ENCODE measurements at places on chromosomes 11 and 22.

DNA sequence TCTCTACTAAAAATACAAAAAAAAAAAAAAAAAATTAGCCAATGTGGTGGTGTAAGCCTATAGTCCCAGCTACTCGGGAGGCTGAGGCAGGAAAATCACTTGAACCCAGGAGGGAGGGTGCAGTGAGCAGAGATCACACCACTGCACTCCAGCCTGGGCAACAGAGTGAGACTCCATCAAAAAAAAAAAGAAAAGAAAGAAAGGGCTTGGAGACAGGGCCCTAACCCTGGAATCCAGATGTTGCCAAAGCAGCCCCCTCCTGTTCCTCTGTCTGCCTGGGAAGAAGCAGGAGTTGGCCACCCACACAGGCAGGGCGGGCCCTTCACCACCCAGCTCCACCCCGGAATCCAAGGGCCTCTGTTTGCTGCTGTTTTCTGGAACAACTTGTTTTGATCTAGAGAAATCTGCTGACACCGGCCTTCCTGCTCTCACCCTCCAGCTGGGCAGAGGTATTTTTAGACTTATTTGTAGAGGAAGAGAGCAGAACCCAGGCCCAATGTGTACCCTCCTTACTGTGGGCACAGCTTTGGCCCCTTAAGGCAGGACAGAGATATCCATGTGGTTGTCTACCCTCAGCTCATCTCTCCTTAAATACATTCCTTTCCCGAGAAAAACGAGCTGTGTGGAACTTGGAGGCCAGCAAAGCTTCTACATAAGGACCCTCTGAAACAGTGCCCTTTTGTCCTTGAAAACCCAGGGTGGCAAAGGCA, 2.7 kb upstream of the NEAT1 start:
- no peak for DNase-seq

DNA sequence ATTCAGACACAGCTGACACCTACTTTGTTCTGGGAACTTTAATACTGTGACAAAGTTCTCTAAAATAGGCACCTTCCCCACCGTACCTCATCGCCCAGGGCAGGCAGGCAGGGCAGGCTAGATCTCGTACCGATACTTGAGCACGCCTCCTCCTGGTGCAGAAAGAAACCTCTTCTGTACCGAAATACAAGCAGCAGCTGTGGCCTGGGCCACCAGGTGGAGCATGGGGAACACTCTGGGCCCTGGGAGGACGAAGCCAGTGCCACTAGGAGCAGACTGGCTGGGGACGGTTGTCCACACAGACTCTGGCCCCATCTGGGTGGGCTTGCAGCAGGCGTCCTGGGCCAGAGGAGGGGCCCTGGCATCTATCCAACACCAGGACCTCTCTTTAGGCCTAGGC, 12.8 kb downstream of the PMM1 start:
- no peak for DNase-seq

- no peak for DNase-seq
Measured at GRCh38 chr11:61516191-61516590, 7.6 kb downstream of the LRRC10B start.

- no peak for DNase-seq
Measured at GRCh38 chr11:9341638-9342178, 27.3 kb upstream of the TMEM41B start.

- DNase-seq: no peak
Measured at GRCh38 chr22:39240831-39241793, 3.7 kb downstream of the PDGFB start.

- no peak for DNase-seq
Measured at GRCh38 chr11:80727315-80727714, 1286.5 kb upstream of the TENM4 start.

GRCh38 chr22:31719850-31720471, 30.0 kb downstream of the PRR14L start:
- DNase-seq: no peak

DNA sequence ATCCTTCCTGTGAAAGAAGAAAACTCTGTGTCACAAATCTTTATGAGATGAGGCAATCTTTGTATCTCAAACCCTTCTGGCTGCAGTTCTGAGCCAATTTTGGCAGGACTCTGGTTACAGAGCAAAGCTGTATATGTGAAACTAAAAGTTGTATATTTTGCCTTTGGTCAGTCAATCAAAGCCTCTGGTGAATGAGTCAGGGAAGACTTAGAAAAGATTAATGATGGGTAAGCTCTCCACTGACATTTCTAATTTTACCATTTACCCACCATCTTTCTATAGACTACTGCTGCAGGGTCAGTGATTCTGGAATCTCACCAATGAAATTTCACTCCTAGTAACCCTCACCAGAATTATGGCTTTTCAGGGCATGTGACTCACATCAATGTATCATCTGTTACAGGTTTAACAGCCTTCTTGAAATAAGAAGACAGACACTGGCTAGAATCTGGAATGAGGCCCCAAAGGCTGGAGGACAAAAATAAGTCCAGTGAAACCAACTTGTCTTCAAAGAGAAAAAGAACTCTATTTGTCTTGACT, 43.3 kb downstream of the USP35 start:
- DNase-seq: no peak

GRCh38 chr11:128913806-128914205, 22.6 kb downstream of the KCNJ5 start:
- DNase-seq: peak; percentile 23

- no peak for DNase-seq
Measured at GRCh38 chr11:45663486-45664375, 1.7 kb downstream of the CHST1 start.

DNA sequence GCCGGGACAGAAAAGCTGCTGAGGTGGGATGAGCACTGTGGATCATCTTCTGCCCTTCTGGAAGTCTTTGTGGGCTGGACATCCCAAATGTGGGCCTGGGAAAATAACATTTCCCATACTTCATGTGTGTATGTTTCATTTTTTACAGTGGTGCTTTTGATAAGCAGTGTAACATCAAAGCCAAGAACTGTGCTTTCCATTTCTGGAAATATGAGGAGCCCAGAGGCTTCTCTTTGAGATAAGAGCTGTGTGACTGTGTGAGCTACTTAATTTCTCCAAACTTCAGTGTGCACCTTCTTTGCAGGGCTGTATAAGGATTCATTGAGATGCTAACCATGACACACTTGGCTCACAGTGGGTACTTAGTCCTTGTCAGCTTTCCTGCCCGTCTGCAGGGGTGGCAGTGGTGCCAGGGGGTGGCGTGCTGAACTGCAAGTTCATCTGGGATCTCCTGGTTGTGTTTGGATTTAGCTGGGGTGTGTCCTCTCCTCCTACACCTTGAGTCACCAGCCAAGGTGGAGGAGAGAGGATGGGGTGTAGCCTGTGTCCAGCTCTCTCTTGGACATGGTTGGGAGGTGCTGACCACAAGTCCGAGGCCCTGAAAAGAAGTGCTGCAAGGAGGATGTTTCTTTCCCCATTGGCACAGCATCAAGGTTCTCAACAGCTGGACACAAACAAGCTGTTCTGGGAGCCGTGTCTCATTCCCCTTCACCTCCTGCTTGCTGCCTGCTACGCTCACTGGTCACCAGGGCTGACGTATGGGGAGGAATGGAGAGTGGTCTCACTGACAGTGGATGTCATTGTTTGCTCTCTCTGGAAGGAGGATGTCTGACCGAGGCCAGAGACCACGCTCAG, 139.4 kb downstream of the TEAD1 start:
- DNase-seq: no peak

DNA sequence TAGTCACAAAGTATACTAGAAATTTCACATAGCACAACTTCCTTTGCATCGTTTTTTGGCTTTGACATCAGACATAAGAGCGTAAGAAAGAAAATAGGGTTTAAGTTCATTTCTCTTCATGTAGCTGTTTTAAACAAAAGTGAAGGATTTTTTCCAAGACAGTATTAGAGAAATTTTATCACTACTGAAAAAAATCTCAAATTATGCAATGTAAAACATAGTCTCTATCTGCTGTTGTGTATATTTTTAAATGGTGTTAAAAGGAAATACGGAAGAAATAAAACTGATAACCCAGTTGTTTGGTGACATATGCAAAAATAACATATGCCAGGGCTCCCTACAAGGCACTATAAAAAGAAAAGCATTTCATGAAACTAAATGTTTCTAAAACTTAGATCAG, 1449.4 kb downstream of the LRRC4C start:
- no peak for DNase-seq

DNA sequence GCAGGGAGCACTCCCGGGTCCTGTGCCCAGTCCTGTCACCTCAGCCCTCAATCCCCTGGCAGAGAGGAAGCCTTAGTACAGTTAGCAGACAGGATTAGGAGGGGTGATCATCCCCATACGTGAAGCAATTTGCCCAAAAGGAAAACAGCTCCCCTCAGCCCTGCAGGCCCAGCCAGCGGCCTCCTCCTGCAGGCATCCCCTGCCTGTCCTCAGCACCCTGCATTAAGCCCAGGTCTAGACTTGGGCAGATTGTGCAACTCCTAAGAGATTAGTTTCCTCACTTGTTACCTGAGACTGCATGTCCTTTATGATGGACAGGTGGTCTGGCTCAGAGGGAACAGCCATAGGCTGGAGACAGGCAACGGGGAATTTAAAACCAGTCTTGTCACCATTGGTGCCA, 95.5 kb upstream of the TMEM45B start:
- DNase-seq: peak; percentile 5

GRCh38 chr22:22684580-22685561, 40.5 kb downstream of the GGTLC2 start:
- no peak for DNase-seq

GRCh38 chr11:113629562-113629961, 76.5 kb downstream of the TMPRSS5 start:
- no peak for DNase-seq

DNA sequence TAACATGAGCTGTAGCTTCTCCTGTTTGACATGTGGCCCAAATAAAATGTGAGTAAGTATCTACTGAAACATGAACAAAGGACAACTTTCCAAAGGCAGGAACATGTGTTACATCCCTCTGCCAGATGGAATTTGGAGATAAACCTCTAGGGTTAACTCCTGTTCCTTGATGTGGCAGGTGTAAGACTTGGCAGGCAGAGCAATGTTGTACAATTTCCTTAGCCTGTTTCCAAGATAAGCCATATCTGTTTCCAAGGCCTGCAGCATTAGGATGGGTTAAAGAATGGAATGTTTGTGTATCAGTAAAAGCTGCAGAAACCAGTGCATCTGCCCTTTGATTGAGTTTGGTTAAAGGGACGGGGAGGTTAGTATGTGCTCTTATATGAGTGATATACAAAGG, 8.8 kb upstream of the DNAJB13 start:
- DNase-seq: peak; percentile 36

DNA sequence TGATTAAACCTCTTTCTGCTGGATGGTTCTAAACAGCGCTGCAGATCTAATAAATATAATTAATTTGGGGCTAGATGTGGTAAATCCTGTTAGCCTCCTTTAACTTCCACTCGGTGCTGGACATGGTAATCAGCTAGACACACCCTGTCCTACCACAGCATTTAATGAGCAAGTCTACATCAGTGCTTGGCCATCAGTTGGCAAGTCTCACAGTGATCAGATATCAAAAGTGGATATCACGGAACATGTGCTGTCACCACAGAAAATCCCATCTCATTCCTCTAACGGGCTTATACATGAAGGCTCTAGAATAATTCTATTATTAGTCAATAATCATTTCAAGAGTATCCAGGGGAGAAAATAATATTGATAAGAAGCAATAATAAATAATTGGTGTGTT, 5.6 kb upstream of the USP28 start:
- DNase-seq: no peak

DNA sequence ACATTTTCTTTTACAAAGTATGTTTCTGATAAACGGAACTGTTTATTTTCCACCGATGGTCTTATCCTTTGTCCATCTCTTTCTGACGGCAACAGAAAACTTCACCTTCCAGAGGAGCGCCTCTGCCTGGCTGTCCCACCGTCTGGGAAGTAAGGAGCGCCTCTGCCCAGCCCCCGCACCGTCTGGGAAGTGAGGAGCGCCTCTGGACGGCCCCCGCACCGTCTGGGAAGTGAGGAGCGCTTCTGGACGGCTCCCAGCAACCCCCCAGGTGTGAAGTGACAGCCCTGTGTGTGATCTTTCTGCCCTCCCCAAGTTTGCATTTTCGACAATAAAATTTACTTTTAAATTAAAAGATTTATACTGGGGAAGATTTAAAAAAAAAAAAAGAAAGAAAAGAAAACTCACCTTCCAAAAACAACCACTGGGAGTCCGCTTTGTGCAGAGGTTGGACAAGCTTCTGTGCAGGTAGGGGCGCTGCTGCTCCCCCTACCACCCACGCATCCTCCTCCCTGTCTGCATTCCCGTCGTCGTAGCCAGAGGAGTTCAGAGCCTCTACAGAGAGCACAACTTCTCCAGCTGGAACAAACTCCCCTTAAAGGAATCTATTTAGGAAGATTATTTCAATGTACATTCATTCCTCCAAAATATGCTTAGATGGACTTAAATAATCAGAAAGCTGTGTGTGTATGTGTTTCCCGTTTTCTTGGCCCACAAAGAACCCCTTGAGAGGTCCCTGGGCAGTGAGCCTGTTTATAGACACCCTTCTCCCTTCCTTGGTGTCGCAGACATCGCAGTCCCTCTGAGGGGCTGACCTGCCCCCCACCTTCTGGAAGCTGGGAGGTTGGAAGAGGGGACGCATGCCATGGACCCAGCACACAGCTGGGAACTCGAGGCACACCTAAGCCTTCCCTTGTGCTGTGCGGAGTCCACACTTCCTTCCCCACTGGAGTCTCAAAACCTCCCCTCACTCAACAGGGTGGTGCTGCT, 849 bp upstream of the APOBEC3B start:
- no peak for DNase-seq

- DNase-seq: no peak
Measured at GRCh38 chr22:22565981-22566380, 6.9 kb upstream of the PRAME start.

Measured in NCI-H524 treated with DMSO at 0.1 percent for 48 hours (cell line).